PC-9 (cell line): ENCODE measurements at places on chromosomes 7 and 10.

GRCh38 chr10:75107756-75108683 lies 3.4 kb upstream of the SAMD8 start:
- DNase-seq = no peak

GRCh38 chr7:26149391-26149977 lies 2.5 kb upstream of the NFE2L3 start:
- DNase-seq = no peak

DNA sequence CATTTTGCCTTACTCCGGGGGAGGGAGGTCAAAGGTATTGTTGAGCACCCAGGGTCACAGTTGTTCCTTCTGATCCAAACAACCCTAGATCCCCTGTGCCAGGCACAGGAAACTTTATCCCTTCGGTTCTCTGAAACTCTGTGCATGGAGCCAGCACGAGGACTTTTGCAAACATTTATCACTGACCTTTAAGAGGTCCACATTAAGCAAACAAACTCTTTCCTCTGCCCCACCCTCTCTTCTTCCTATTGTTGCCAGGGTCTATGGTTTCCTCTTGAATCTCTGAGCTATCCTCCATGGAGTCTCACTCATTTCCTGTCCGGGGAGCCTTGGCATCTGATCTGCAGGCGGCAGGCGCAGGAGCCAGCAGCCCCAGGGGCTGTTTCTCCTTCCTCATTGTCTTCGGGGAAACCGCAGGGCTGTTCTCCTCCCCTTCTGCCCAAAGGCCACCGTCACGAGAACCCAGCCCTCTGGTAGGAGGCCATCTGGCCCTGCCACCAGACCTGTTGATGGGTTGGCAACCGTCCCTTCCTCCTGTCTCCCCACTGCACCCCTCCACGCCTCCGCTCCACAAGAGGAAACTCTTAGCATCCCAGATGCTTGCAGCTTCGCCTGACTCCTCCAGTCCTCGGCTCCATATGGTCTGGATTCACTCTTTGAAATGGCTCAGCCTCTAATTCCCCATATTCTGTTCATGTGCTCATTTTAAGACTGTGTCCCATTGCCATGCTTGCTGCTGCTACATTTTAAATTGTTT lies 327.3 kb upstream of the NRP1 start:
- peak; percentile 73 for DNase-seq

GRCh38 chr7:117146511-117146910 lies 176.3 kb downstream of the WNT2 start:
- no peak for DNase-seq

- DNase-seq = no peak
These were observed 127.1 kb upstream of the MTPN start for GRCh38 chr7:136104269-136104603.

DNA sequence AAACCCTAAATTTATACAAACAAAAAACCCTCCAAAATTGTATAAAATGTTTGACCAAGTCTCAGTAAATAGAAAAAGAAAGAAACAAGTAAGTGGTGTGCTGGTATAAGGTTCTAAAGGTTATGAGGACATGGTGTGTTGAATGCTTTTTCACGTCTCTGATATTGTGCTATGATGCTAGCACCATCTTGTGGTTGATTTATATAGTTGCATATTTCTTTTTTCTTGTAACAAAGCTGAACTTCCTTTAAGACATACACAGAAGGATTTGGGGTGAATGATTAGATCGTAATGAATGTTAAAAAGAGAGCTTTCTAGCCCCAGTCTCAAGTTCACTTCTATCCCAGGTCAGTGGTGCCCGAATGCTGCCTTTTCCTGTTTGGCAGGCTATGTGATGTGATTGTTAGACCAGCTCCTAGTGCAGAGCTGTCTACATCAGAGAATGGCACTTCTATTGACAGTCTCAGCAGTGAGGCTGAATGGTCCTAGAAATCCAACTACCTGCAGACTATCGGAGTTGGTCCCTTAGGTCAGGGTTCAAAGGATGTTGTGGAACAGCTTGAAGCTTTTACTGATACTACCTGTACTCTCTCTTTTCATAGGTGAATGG lies 25.0 kb downstream of the VTI1A start:
- no peak for DNase-seq

- DNase-seq = no peak
These were observed 57.8 kb downstream of the PRKCQ start for GRCh38 chr10:6522230-6522629.
